ENCODE measurements at places on chromosomes 16 and 17.

DNA sequence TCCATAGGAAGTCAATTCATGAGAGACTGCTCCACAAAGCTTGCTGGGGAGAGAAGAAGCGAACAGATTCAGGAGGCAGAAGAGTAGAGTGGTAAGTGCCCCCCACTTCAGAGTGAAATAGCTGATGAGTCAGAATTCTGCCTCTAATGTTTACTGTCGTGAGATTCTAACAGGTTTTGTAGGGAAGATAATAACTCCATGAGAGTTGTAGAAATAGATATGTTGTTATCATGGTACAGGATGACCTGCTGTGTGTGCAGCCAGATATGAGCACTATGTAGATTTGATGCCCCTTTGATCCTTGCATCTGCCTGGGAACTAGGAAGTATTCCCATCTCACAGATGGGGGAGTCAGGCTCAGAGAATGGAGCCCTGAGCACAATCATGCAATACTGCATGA is 502.4 kb upstream of the CDH11 start:
- DNase-seq = no peak

DNA sequence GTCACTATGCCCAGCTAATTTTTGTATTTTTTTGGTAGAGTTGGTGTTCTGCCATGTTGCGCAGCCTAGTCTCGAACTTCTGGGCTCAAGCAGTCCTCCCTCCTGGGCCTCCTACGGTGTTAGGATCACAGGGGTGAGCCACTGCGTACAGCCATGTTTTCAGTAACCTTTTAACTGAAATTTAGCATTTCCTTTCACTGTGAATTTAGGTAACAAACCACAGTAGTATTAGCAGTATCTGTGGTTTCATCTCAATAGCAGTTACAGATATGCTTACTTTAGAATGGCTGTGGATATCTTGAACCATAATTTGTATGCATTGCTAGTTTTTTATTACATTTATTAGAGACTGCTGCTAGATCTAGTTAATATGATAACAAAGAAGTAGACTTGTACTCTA is 4.3 kb upstream of the RANGRF start:
- DNase-seq = no peak

GRCh38 chr17:57424777-57425188 is 168.5 kb downstream of the MSI2 start:
- no peak for DNase-seq

- DNase-seq = no peak
Observed at GRCh38 chr17:33113276-33113990, 121.8 kb downstream of the SPACA3 start.

DNA sequence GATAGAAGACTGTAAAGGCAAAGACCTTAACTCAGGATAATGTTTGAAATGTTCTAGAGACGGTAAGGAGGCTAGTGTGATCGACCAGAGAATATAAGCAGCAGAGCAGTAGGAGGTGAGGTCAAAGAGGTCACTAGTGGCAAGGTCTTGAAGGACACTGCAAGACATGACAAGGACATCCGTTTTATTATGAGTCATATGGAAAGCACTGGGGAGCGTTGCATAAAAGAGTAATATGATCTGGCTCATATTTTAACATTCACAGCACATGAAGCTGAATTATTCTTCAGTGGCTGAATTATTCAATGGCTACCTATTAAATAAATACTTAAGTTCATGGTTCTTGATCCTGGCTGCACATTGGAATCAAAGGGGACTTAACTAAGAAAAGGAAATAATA is 123.7 kb downstream of the SOX9 start:
- no peak for DNase-seq

- no peak for DNase-seq
Observed at GRCh38 chr17:8912084-8912981, 44.9 kb upstream of the PIK3R6 start.
